Foreskin keratinocyte (primary cell): ENCODE measurements at places on chromosomes 11 and 22.

DNA sequence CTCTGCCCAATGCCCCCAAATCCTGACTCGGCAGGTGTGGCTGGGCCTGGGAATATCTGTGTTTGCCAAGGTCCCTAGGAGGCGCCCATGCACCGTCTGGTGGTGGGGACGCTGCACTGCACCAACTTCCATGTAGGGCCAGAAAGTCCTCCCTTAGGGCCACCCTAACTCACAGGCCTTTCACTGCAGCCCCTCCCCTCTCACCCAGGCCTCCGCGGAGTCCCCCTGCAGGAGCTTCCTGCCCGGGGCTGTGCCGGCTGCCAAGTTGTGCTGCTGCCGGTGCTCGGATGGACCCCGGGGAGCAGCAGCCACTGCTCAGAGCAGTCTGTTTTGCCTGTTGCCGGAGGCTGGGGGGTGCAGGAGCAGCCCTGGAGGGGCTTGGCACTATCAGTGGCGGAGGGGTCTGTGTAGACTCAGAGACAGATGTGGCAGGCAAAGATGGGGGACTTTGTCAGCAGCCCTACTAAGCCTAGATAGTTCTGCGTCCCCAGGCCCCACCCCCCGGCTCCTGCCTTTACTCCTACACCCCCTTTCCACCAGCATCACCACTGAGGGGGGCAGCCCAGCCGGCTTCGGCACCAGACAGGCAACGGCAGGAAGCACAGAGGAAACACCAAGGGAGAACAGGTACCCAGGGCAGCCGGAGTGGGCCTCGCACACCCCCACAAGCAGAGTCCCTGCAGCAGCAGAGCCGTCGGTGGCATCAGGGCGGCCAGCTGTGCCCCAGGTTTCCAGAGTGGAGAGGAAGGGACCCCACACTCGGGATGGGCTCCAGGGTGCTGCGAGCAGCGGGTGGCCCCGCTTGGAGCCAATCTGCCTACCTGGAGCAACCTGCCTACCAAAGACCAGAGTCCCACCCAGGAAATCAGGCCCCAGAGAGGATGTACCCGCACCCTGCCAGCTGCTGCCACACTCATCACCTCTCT lies 124.3 kb downstream of the TRIM29 start:
- no peak for DNase-seq

- no peak for DNase-seq
Measured at GRCh38 chr11:12213883-12214282, 103.5 kb downstream of the MICAL2 start.

DNA sequence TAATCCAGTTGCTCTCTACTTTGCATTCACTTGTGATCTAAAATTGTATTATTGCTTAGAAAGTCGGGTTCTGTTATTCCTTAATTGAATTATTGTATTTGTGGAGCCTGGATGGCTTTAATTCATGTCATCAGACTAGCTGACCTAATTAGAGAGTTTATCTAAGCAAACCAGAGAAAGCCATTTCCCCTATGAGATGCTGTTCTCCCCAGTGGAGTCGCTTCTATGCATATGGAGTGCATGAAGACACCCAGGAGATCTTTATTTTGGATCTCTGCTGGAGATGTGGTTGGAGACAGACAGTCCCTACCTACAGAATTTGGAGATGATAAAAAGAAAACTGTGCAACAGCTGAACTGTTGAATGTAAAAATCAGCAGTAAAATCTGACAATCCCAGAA lies 45.2 kb upstream of the MYO18B start:
- DNase-seq: no peak

DNA sequence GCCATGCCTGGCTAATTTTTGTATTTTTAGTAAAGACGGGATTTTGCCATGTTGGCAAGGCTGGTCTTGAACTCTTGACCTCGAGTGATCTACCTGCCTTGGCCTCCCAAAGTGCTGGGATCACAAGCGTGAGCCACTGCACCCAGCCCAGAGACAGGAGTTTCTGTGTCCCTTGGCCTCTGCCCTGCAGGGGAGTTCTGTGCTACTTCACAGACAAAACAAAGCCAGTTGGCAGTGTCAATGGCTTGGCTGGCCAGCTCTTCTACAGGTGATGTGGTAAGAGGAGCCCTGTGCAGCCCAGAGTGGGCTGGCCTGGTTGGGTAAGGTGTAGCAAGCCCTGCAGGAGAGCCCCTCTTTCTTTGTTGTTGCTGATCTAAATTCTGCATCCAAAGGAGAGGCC lies 60.5 kb upstream of the SHISAL1 start:
- no peak for DNase-seq

DNA sequence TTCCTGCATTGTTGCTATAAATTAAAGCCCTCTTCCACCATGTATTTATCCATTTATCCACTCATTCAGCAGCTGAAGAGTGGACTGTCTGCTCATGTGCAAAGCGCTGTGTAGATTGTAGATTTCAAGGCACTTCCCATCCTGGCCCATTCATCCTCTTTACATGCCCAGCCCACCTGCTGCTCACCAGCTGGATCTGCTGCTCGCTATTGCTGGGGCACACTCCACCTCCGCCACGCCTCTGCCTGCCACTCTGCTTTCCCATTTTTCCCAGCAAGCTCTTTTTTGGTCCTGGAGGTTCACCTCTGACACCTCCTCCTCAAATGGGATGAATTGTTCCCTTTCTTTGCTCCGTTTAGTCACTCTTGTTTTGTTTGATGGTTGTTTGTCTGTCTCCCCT lies 48.3 kb downstream of the CEP164 start:
- DNase-seq: no peak
